ENCODE measurements at places on chromosomes 4 and X.

DNA sequence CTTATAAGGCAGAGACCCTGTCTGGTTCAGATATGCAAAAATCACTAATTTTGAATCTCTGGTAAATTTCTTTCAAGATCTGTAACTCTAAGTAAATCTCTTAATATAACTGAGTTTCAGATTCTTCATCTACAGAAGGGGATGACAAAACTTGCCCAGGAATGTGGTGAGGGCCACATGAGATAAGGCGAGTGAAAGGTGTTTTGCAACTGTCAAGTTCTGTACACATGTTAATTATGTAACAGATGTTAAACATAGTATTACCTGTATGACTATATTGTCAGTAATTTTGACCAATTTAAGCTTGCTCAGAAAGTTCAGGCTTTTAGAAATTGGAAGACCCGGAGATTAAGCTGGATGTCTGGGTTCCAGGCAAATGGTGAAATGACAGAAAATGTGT is 549 bp upstream of the GLRB start:
- no peak for DNase-seq

DNA sequence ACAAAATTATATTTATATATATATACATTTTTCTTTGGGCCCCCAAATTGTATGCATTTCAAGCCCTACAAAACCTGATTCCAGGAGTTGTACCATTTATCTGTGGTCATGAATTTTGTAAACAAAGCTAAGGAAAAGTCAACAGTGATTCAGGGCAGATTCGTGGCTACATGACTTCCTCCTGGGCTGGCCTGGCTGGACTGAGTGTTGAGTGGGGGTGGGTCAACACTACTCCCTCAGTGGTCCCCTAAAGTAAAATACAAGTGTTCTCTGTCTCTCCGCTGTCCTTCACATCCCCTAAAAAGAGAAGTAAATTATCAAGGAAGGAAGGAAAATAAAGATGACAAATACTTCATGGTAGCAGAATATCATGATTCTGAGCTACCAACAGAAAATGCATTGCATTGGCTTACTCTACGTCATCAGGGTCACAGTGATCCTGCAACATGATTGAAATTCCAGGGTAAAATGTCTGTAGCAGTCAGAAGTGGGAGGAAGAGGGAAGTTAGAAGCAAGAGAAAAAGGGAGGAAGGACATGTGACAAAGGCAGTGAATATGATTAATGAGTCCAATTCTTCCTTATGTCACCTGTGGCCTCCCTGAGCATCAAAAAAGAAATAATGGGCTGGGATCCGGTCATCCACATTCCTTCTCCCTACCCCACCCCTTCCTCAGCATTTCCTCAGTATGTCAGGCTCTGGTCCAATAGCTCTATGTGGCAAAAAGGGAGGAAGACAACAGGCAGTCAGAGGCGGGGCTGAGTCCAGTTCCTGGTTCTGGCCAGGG is 42.4 kb upstream of the MYOZ2 start:
- no peak for DNase-seq

DNA sequence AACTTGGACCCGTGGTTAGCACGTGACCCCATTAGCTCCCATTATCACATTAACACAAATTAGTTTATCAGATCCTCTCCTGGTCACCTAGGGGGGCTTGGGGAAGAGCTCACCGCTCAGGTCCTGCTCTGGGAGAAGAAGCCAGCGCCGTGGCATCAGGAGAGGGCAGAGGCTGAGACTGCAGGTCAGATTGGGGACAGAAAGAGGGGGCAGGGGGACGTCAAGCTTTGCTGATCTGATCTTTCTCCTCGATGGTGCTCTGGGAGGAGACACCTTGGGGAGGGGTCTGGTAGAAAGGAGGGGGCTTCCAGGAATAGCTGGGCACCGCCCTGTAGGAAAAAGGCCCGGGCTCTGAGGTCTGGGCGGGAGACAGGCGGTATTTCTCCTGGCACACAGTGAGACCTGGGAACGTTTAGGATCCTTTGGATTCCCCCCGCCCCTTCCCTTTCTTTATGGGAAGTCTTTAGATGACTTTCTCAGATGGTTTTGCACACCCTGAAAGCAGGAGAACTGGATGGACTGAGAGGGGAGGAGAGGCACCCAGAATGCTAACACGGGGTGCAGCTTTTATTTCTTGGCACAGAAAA is 9.1 kb upstream of the ELF4 start:
- no peak for DNase-seq

DNA sequence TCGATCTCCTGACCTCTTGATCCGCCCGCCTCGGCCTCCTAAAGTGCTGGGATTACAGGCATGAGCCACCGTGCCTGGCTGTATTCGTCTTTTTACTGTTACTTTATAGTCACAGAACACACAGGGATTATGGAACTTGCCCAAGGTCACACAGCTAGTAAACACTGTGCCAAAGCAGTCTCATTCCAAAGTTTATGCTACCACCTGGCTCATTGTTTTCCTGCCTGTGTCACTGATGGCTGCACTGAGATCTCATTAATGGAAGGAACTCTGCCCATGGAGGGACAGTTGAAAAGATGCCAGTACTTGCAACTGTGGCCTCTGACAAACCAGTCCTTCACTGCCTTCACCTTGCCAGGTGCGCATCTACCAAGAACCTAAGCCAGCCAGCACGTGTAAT is 517.7 kb downstream of the BCOR start:
- no peak for DNase-seq

DNA sequence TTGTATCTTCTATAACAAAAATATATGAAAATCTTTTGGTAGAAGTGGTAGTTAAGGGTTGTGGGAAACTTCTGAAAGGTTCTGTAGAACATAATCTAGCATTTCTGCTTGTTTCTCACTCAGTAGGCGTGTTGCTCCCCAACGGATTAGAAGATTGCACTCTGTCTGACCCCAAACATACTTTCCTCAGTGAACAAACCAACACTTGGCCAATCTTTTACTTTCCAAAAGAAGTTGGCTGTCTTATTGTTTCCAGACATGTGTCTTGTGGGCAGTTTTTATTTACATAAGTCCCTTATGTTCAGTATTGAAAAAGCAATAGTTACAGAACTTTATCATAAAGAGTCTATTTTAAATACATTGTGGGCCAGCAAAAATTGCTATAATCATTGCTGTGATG is 312.8 kb upstream of the EPHA5 start:
- no peak for DNase-seq

GRCh38 chr4:23161787-23162186 is 469.1 kb downstream of the GBA3 start:
- no peak for DNase-seq

- DNase-seq, result no peak
These were observed 33.2 kb upstream of the MID1IP1 start for GRCh38 chrX:38768079-38768478.

GRCh38 chr4:102169345-102169744 is 175.9 kb downstream of the SLC39A8 start:
- DNase-seq, result no peak
